ENCODE measurements at places on chromosomes 16 and 17. TPM values are rescaled to one million over a fixed set of nuclear protein-coding genes. Genes with fewer than 3 reads are reported as not detected.

GRCh38 chr16:2866431-2866830, 8.5 kb upstream of the PRSS22 start:
- DNase-seq: no peak
- peaks cover 13% of the 10 kb centered on the region for H3K4me1 ChIP-seq
- H3K27ac ChIP-seq: no peak overlapping the region

DNA sequence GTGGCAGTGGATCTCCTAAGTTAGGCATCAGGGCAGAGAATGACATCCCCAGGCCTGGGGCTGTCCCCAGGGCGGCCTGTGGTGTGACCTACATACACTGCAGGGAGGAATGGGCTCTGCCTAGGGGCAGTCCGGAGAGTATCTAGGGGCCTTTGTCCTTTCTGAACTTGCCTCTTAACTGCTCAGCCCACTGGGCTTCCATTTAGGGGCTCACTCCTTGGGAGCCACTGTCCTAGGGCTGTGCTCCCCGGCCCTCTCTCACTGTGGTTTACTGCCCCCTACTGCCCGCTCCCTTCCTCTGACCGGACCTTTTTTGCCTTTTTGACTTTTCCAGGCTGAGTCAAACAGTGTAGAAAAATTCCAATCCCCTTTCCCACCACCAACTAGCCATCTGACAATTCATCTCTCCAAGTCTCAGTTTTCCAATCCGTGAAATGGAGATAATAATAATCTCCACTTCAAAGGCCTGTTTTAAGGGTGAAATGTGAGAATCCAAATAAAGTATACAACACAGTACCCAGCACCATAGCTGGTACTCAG, 66.8 kb downstream of the DNAH3 start:
- H3K27me3 ChIP-seq: no peaks in the 10 kb centered on the region
- no peak overlapping the region for H3K4me3 ChIP-seq
- no peaks in the 10 kb centered on the region for H3K36me3 ChIP-seq
- H3K27ac ChIP-seq: no peak overlapping the region
- H3K4me1 ChIP-seq: no peaks in the 10 kb centered on the region
- peak; percentile 19 for DNase-seq

GRCh38 chr16:81448154-81449131, 3.8 kb downstream of the CMIP start:
- no peak overlapping the region for H3K27ac ChIP-seq
- DNase-seq: no peak
- no peak overlapping the region for H3K4me3 ChIP-seq
- H3K4me1 ChIP-seq: peaks cover 58% of the 10 kb centered on the region
- no peaks in the 10 kb centered on the region for H3K27me3 ChIP-seq

DNA sequence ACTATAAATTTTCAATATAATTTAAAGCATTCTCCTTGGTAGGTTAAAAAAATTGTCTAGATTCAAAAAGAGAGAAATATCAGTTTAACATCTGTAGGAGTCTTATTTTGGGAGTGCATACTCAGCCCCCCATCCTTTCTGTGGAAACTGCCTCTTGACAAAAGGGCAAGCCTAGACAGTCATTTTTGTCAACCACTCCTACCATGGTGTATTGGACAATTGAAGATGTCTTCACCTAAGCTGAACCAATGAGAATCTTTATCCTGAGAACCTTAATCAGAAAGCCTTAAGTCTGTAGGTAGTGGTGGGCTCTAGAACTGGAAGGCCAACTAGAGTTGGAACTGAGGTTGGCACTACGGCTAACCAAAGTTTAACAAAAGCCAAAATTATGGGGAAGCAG, 65.7 kb upstream of the MED13 start:
- H3K27ac ChIP-seq: no peak overlapping the region
- no peaks in the 10 kb centered on the region for H3K27me3 ChIP-seq

DNA sequence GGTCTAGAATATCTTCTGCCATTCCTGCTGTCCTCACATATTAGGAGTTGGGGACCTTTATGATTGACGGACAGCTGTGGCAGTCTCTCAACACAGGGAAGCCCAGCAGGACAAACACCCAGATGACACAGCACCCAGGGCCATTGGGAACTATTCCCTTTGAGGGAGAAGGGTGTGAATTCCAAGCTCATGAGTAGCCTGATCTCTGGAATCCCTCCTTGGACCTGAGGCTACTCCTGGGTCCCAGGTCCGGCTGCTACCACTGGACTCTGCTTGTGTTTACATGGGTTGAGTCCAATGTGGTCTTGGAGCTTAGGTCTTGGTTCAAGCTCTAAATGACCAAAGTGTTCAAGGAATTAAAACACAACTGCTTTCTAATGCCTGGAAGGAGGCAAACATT, 78.9 kb downstream of the SLC6A2 start:
- H3K4me3 ChIP-seq: no peak overlapping the region
- H3K36me3 ChIP-seq: no peaks in the 10 kb centered on the region
- H3K27me3 ChIP-seq: no peaks in the 10 kb centered on the region
- H3K27ac ChIP-seq: no peak overlapping the region
- DNase-seq: no peak

DNA sequence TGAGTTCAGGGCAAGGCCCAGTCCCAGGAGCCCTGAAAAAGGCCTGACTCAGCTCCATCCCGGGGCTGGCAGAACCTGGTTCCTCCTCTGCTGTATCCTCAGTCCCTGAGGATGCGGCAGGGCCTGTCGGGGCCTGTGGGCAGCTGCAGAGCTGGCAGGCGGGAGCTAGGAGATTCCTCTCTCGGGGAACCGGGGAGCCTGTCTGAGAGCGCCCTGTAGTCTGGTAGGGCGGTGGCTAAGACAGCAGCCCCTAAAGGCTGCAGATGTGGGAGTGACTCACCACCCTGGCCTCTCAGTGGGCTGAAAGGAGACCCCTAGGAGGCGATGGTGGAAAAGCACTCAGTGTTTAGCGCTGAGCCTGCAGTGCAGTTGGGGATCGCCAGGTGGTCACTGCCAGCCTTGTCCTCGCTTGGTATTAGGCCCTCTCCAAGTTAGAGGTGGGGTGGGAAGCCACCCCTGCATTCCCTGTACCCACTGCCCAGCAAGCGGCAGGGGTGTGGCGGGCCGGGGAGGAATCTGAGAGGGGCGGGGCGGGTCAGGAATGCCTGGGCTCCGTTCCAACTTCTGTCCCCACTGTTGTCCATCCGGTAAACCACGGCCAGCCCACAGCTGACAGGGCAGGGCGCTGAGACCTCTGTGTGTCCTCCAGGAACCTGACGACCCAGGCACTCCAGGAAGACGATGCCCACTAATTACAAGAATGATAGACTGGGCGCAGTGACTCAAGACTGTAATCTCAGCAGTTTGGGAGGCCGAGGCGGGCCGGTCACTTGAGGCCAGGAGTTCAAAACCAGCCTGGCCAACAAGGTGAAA, 29.5 kb upstream of the CDH1 start:
- H3K27me3 ChIP-seq: no peaks in the 10 kb centered on the region
- no peaks in the 10 kb centered on the region for H3K36me3 ChIP-seq
- no peak overlapping the region for H3K27ac ChIP-seq
- H3K4me1 ChIP-seq: peaks cover 3% of the 10 kb centered on the region

HYDIN gene
- total RNA-seq: not detected

Measured in CD4-positive, CD25-positive, alpha-beta regulatory T cell (primary cell).